ENCODE measurements at places on chromosomes 16 and 17.

GRCh38 chr17:36481829-36482228, 4.7 kb upstream of the ZNHIT3 start:
- DNase-seq = no peak

GRCh38 chr17:79706931-79707850, 23.6 kb upstream of the ENPP7 start:
- no peak for DNase-seq

DNA sequence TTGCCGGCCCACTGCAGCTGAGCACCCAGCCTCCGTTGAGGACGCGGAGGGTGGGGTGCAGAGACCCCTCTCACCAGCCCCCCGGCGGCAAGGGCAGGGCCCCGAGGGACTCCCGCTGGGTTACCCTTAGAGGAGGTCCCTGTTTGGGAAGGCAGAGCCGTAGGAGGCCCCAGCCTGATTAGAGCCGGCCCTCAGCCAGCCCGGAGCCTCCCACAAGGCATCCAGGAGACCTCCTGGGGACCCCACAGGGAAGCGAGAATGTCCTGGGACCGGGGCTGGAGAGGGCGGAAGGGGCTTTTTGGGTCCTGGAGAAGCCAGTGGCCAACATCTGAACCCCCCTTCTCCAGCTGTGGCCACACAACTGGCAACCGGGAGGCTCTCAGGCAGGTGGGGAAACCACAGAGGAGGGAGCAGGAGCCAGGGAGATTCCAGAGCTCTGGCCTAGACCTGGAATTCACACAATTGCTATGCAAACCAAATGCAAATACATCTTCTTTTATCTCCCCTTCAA, 21.7 kb upstream of the SP6 start:
- DNase-seq = no peak

- no peak for DNase-seq
Observed at GRCh38 chr16:74742051-74742481, 32.6 kb downstream of the FA2H start.

DNA sequence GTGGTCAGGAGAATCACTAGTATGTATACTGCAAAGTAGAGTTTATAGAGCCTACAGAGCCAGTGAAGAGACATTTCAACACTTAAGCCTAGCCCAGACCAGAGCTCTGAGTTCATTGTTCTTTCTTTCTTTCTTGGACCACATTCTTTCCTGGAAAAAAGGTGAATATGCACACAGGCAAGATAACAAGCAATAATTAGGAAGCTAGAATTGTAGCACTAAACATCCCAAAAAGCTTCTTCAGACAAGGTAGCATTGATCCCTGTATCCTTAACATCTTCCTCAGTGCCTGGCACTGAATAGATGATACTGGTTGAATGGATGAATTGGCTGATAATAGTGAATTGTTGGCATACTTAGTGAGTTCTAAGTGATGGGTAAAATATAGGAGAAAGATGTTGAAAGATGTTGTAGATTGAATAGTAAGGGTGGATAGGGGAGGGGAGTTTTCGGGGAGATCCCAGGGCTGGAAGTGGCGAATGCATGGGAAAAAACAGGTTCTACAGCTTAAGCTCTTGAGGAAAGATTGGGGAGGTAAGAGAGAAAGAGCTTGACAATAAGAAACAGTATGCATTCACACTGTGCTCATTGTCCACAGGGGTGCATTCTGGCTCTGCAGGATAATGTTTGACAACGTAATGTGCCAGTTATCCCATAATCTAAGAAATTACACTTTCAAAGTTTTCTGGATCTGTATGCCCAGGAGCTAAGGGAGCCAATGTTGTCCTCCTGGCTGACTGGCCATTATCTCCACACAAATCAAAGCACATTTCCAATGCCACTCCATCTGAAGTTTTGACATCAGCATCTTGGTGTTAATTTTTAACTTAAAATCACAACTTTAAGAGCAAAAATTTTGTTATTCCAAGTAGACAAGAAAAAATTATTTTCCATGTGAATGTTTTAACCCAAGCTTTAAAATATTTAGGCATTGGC, 35.6 kb downstream of the TUBD1 start:
- no peak for DNase-seq

GRCh38 chr17:7562208-7562605, 488 bp downstream of the SENP3 start:
- no peak for DNase-seq

GRCh38 chr17:78256707-78257591, 25.5 kb downstream of the TMEM235 start:
- no peak for DNase-seq

- no peak for DNase-seq
Observed at GRCh38 chr17:5118219-5118618, 2.4 kb downstream of the USP6 start.

DNA sequence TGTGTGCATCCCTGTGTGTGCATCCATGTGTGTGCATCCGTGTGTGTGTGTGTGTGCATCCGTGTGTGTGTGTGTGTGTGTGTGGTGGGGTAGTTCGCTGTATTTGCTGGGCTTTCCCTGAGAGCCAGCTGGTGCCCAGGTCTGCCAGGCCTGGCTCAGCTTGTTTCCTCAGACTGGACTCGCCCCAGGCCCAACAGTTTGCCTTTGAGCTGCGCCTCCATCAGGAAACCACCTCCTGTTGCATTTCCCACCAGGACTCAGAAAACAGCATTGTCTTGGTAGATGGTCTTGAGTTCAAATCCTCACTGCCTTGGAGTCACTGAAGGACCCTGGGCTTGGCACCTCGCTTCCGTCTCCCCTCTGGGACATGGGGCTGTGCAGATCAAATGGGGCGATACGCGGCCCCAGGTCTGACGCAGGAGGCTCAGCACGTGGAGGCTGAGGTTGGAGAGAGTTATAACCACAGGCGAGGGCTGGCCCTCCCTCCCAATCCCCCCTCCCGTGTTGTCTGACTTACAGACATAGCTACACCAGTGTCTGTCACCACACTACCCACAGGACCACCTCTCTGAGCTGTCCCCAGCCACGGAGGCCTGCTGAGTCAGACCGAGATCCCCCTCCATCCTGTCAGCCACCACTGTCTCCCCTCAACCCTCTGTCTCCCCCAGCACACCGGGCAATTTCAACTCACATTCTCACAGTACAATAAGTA, 4.7 kb downstream of the ITGAE start:
- no peak for DNase-seq

DNA sequence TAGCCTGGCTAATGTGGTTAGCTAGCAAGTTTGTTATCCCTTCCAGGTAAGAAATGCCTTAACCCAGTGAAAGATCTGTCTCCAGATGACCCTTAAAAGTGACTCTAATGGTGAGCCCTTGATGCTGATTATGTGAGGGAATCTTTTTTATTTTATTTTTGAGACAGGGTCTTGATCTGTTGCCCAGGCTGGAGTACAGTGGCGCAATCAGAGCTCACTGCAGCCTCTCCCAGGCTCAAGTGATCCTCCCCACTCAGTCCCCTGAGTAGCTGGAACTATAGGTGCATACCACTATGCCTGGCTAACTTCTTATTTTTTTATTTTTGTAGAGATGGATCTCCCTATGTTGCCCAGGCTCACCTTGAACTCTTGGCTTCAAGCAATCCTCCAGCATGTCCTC, 10.8 kb upstream of the HP start:
- no peak for DNase-seq

DNA sequence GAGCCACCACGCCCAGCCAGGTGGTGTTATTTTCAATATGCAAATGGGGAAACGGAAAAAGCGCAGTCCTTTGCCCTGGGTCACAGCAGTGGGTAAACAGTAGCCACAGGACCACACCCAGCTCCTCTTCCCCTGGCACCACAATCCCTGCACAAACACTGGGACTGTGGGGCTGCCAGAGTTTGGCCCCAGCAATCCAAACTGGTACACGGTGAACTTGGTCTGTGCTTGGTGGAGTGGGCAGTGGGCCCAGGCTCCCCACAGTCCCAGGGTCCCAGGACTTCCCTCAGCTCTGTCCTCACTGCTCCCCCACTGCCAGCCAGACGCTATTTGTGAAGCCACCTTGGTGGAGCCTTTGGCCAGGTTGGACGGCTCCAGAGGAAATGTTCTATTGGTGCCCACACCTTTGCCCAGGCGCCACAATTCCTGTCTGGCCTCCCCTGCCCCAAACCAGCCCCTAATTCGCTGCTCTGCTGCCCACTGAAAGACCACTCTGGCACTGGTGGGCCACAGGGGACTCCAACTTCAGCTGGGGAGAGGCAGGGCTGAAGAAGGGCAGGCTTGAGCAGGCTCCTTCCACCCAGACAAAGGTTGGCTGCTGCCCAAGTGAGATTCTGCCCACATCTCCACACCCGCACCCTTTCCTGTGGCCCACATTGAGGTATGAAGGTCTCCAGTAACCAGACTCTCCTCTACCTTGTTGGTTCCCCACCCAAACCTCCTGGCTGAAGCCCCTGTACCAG, 2.1 kb downstream of the CHAD start:
- no peak for DNase-seq

DNA sequence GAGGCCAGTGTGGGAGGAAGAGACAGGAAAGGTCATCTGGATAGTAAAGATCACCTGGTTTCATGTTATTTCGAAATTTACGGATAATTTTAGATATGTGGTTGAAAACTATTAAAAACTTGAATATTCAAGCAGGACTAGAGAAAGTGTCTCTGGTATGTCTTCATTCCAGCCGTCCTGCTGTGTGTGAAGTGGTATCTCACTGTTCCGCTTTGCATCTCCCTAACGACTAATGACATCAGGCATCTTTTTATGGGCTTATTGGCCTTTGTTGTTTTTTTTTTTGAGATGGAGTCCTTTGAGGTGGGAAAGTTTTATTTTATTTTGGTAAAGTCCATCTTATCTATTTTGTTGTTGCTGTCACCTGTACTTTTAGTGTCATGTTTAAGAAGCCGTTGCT, 214.4 kb upstream of the CHMP6 start:
- DNase-seq = no peak

DNA sequence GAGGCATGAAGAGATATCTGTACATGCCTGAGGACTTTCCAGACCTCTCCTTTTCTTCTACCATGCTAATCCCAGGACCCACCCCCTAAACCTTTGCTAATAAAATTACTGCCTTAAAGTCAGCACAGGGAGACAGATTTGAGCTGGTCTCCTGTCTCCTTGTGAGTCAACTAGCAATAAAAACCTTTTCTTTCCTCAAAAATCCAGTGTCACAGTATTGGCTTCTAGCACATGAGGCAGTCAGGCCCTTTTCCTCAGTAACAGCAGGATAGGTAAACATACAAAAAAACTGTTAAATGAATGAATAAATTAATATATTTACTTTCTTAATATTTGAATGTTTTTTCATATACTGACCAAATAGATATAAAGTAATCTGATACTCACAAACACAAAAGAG, 41.3 kb downstream of the ABCA10 start:
- no peak for DNase-seq

- DNase-seq = peak; percentile 34
Observed at GRCh38 chr16:17194190-17194780, 276.5 kb downstream of the XYLT1 start.

DNA sequence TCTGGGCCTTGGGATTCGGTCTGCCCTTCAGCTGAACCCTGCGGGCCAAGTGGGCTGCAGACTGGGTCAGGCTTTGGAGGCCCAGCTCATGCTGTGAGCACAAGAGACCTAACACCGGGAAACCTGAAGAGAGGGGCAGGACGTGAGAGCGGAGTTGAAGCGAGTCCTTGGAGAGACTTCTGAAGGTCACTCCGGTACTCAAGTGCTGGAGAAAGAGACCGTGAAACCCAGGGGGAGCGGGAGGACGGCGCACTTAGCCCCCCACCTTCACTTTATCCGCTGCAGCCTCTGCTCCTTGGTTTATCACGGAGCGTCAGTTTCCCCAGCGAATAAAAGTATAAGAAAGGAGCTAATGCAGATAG, 361 bp downstream of the UQCRC2 start:
- DNase-seq = no peak

- DNase-seq = peak; percentile 32
Observed at GRCh38 chr16:11224096-11224893, 31.7 kb downstream of the SOCS1 start.

- no peak for DNase-seq
Observed at GRCh38 chr17:44105941-44106340, 17.5 kb downstream of the HDAC5 start.

DNA sequence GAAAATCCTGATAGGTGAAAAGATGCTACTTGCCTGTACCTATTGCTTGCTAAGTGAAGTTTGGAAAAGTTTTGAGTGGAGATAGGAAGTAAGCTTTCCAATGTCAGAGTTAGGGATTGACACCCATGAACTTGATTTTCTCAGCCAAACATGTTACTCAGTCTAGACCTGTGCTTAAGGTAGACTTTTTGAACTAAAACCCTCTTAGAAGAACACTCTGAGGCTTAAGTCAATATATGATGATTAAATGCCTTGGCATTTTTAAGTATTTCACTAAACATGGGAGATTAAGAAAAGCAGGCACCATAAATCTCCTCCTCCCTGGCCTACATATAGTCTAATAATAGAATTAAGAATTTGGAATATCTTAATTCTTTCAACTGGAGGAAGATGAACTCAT, 785.6 kb upstream of the SOX9 start:
- DNase-seq = no peak

DNA sequence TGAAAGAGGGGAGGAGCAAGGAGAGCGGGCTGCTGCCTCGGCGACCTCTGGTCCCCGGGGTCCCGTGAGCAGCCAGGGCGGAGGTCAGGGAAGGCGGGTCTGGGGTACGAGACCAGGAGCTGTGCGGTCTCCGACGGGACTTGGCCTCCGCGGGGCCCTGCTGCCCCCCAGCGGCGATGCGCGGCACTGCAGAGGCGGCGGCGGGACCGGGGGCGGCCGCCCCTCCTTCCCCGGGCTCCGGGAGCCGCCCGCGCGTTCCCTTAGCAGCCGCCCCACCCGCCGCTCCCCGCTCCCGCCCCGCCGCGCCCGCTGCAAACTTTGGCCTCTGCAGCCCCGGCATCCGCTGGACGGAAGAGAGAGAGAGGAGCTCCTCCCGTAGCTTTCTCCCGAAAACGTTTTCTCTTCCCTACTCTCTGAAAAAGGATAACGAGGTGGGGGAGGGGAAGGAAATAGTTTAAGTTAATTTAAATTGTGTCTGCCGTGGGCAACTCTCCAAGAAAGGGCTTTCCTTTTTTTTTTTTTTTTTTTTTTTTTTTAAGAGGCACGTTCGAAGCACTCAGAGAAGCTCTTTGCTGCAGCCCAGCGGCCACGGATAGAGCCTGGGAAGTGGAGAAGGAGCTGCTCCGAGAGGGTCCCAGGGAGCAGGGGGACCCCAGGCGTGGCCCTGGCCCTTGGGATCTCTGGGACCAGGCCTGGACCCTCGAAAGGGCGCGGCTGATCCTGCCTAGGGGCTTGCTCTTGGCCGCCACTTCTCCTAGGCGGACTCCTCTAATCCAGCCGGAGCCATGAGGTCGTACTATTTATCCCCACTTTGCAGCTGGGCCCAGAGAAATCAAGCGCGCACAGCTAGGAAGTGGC, 43.2 kb downstream of the C16orf82 start:
- DNase-seq = peak; percentile 88

GRCh38 chr17:27492470-27492869, 36.2 kb downstream of the KSR1 start:
- DNase-seq = no peak

- no peak for DNase-seq
Observed at GRCh38 chr16:50820225-50820624, 78.3 kb downstream of the CYLD start.
